ENCODE measurements at places on chromosomes 1 and 21.

DNA sequence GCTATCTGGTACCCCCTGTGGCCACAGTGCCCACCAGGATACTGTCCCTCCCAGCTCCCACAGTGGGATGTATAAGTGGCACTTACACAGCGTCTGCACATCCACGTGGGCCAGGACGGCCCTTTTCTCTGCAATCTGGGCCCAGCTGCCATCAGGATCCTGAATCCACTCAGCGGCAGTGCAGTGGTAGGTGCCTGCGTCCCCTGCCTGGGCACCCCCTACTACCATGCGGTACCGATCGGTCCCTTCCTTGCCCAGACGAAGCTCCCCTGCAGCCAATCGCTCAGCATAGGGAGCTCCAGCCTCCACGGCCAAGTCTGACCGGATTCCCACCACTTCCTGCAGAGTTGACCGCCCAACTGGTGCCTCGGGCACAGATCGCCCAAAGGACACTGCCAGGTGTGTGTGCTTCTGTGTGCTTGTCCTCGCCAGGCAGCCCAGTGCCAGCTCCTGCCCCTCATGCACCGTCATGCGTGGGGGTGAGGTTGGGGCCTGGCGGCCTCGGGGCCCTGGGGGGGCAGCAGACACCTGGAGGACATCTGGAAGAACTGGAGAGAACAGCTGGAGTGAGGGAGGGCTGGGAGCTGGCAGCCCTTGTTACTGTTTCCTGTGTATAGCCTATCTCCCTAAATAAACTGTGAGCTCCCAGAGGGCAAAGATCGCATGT, 4.7 kb downstream of the IGSF8 start:
- DNase-seq: no peak

DNA sequence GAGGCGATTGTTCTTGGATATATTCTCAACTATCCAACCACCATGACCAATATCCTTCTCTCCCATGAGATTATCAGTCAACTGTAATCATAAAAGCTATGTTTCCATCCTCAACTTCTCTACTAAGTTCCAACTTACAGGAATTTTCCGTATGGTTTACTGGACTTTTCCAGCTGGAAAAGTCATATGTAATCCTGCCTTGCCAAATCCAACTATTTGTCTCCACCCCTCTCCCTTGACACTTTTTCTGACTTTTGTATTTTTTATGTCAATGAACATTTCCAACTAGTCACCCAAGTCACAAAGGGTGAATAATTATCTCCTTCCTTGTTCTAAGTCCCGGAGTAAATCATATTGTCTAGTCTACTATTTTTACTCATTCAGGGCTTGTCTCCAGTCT, 293.1 kb downstream of the USP25 start:
- DNase-seq: no peak

GRCh38 chr1:44605914-44606615, 68.2 kb downstream of the TMEM53 start:
- no peak for DNase-seq

GRCh38 chr21:44732956-44733355, 21.6 kb upstream of the TSPEAR start:
- DNase-seq: no peak

DNA sequence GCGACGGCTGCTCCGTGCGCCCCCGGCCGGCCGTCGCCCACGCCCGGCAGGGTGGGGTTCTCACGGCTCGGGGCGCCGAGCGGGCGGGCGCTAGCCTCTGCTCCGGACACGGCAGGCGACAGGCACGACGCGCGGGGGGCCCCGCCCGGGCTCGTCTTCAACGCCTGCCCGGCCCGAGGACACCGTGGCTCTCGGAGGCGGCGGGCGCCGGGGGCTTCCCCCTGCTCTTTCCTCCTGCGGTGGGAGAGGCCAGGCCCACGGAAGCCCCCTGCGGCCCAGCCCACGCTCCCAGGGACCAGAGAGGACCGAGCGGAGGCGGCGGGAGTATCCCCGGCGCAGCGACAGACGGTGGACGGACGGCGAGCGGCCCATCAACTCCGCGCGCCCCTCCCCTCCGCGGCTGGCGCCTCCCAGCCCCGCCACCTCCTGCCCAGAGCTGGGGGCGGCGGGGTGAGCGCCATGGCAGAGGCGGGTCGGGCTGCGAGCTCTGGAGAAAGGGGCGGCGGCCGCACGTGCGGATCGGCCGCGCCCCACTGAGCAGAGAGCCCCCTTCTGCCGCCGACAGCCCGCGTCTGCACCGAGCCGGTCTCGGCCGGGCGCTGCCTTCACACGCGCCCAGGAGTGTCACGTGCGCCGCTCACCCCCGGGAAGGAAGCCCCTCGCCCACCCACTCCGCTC, at the start of the genes SHE and TDRD10:
Gene SHE, minus strand, starts transcription at position 347 of the 678 bp plus-strand sequence. CDS start 386 bp downstream, outside the sequence.
Gene TDRD10, plus strand, starts transcription at position 154 of the 678 bp plus-strand sequence. CDS start 4,685 bp downstream, outside the sequence.
- no peak for DNase-seq

- no peak for DNase-seq
Measured at GRCh38 chr1:234997201-234997895, 131.3 kb downstream of the TOMM20 start.

DNA sequence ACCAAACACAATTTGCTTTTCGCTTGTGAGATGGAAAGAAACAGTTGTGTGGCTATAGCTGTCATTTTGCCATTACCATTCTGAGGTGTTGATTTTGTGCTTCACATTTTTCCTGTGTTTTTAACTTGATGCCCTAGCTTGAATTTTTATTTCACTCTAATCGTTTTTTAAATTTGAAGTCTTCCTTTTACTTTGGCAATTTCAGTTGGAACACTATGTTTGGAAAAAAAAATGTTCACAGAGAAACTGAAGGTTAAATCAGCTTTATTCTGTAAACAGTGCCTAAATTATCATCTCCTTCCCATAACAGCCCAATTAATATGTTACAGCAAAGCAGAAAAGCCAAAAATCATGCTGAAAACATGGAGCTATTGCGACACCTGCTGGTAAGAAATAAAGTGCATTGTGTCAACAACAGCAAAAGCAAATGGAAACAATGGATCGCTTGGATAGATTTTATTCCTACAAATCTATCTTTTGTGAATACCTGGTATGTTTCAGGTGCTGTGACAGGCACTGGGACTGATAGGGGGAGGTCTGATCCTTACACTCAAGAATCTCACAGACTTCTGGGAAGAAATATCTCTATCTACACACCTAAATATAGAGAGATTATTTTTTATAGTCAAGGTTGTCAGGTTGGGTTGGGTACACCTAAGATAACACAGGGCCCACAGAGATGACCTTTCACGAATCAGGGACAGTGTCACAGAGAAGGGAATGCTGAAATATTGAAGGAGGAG, 16.2 kb upstream of the ERICH3 start:
- no peak for DNase-seq

DNA sequence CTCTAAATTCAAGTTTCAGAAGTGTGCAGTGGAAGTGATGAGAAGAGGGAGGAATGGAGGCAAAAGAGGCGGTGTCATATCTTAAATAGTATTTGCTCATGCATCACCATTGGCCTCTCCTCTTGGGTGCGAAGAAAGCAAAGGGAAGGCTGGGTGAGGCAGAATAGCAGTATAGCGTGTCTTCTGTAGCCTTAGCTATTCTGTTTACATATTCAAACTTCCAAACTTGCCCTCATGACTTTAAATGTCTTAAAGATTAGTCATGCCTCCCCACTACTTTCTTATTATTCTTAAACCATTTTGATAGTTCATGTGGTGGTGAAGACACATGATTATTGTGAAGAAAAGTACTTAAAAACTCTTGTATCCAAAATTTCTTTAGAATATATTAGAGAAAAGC, 104.6 kb upstream of the TENT5C start:
- no peak for DNase-seq

- DNase-seq: no peak
Measured at GRCh38 chr1:151711951-151712350, 4.7 kb downstream of the CELF3 start.

DNA sequence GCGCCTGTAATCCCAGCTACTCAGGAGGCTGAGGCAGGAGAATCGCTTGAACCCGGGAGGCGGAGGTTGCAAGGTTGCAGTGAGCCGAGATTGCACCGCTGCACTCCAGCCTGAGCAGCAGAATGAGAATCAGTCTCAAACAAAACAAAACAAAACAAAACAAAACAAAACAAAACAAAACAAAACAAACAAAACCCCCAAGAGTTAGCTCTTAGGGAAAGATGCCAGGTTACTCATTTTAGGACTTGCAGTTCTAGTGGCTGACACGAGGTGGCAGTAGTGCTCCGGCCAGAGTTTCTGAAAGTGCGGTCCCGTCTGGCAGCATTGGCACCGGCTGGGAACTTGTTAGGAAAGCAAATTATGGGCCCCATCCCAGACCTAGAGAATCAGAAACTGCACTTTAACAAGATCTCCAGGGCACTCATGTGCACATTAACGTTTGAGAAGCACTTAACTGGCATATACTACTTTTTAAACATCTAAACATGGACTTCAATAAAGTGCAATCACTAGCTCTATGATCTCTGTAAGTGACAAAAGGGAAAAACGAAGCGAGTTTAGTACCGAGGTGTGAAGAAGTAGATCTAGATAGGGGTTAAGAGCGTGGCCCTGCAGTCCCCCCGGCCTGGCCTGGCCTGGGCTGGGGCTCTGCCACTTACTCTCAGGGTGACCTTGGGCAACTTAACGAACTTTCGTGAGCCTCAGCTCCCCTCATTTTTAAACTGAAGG, 41.9 kb upstream of the TNFRSF1B start:
- peak; percentile 63 for DNase-seq

DNA sequence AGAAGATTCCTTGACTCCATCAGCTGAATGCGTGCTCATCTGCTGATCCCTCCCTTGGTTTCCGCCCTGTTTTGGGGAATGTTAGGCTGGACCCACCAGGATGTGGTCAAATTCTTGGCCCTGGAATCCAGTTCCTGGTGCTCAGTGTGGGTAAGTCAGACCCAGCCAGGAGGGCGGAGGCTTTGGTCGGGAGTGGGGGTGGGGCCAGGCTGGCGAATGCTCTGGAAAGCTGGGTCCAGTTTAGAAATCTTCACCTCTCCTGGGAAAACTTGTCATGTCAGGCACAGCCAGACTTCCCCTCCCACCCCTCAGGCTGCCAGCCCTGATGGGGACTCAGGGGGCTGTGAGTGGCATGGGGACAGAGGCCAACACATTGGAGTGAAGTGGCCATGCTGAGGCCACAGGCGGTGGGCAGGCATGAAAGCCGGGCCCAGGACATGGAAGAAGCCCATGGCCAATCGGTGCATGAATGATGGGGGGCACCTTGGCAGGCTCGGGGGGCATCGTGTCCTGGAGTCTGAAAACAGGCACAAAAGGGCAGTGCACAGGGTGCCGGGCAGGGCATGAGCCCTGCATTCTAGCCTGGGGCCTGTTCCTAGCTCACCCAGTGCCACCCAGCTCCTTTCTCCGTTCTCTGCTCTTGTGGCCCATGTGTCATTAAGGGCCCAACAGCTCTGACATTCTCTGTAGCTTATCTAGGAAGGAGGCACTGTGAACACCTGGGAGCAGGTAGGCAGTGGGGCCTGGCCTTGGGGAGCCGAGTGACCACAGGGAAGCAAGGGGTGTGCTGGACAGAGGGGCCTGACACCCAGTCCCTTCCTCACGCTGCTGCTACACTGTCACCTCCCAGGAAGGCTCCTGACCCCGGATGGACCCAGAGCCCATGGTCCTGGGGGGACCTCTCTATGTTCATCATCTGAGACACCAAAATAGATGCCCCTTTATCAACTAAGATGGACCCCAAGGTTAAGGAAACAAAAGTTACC, 14.6 kb upstream of the PADI1 start:
- no peak for DNase-seq

GRCh38 chr1:85847356-85847755, 139.1 kb upstream of the ZNHIT6 start:
- no peak for DNase-seq

DNA sequence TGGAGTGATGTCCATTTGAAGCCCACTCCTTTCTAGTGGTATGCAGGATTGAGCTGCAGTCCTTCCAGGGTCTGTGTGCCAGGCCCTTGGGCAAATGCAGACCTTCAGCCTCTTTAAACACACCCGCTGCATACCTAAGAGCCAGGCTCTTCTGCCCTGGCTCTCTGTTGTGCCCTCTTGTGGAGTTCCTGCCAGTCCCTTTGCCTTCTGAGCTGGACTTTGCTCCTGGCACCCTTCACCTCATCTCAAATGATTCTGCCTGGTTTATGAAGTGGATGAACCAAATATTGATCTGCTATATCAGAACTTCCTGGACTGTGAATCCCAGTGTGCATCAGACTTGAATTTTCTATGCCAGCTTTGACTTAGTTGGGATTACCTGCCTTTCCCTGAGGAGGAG, 158.8 kb downstream of the URB2 start:
- DNase-seq: no peak

GRCh38 chr1:153535242-153536011, at the start of gene S100A6:
Gene S100A6 (minus strand): TSS chr1:153535991. CDS start chr1:153535339, 652 bp downstream.
- no peak for DNase-seq

- no peak for DNase-seq
Measured at GRCh38 chr1:166900987-166901386, 24.9 kb upstream of the TADA1 start.

GRCh38 chr1:171484760-171485374, 463 bp upstream of the PRRC2C start:
- DNase-seq: no peak

- DNase-seq: no peak
Measured at GRCh38 chr1:24484199-24484598, 18.4 kb upstream of the RCAN3 start.

DNA sequence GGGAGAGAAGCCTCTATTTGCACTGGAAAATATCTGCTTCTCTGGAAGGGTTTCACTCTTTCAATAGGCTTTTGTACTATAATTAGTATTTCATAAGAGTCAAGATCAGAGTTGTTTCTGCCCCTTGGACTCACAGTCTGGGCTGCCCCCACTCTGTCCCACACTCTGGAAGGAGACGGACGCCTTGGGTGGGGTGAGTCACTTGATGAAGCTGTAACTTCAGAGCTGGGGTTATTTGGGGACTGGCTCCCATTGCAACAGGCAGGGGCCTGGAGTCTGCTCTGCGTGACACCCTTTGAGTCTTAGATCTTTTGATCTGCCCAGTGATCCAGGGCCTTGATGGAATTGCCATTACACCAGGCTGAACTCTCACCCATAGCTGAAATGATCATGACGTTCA, 4.0 kb upstream of the KCNA10 start:
- DNase-seq: no peak

Data from stimulated activated CD8-positive, alpha-beta memory T cell treated with anti-CD3 and anti-CD28 coated beads, Interleukin-7, amount 100 ng/mL, for 1 hour (primary cell).